ENCODE measurements at places on chromosomes 1 and 21. TPM values are rescaled to one million over a fixed set of nuclear protein-coding genes. Genes with fewer than 3 reads are reported as not detected.

The PLPPR5 gene
- total RNA-seq = 0.12 TPM

The MRPS21 gene
- total RNA-seq = 40.0 TPM

The HCRTR1 gene
- 0.23 TPM for total RNA-seq

The ASTN1 gene
- 2.5 TPM for total RNA-seq

The CFAP57 gene
- total RNA-seq = not detected

Measured in gastroesophageal sphincter (tissue), 4 donors.